RCC 7860 (cell line): ENCODE measurements at places on chromosomes 7 and 10.
A peak's percentile ranks its signal among the peaks of the same experiment; 100 is the strongest.

DNA sequence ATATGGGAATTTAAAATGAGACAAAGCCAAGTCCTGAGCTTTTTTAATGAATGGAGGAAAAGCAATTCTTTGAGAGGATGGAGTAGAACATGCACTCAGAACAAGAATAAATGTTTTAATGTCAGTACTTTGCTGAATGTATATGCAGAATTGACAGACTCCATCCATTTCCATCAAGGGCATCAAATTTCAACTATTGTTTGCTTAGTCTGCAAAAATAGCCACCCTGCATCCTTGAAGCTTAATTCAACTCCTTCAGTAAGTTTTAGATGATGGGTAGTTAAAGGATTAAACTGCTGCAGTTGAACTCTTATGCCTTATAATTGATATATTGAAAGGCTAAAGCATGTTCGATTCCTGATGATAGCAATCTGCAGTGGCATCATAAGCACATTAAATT lies 99.7 kb upstream of the IFRD1 start:
- no peak for DNase-seq

DNA sequence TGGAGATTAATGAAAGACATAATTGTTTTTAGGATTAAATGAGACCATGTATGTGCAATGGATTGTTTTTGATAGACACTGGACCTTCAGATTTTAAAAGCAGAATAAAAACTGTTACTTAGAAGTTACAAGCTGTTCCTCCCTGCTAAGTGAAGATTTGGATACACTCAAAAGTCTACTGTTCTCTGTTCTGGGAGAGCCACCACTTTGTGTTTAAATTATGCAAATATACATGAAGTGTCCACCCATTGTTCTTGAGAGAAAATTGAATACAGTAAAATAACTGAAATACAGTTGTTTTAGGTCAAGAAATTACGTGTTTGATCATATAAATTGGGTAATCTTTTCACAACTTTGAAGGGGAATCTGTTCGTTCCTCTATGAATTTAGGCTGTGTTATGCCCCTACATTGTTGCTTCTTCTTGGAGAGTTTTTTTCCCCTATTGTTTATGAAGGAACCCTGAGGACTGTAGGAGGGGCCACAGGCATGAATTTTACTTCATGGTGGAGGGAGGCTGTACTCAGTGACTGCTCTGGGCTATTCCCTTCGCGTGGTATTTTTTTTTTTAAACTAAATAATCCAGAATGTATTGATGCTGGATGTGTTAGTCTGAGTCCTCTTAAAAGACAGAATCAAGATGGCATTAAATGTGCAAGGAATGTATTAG lies 18.6 kb upstream of the VCL start:
- DNase-seq = no peak

GRCh38 chr10:132351611-132352010 lies 19.6 kb downstream of the LRRC27 start:
- DNase-seq = no peak

DNA sequence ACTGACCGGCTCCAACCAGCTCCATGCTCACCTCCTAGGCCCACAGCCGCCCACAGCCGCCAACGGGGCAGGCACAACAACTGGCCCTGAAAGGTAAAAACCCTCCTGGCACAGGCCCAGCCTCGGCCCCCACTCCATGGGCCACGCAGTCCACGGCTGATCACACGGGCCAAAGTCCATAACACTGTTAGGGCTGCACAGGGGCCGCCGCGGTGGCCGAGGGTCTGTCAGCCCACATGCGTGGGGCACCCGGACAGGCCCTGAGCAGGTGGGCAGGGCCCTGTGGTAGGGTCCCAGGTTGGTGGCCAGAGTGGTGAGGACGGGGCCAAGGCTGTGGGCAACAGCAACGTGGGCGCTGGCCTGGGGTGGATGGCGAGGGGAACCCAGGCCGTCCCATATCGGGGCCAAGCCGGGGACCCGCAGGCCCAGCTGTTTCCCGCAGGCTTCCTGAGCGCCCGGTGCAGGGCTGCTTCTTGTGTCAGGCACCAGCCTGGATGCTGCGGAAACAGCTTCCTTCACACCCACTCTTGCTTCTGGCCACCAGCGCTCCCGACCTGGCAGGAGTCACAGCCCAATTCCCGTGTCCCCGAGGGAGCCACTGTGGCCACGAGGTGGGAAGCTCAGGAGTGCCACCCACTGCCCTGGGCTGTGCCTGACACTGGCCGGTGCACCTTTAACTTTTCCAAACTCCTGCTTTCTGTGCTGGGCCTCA lies 29.2 kb downstream of the CYP2W1 start:
- no peak for DNase-seq

- no peak for DNase-seq
Measured at GRCh38 chr10:123906296-123906695, 14.7 kb upstream of the CPXM2 start.

DNA sequence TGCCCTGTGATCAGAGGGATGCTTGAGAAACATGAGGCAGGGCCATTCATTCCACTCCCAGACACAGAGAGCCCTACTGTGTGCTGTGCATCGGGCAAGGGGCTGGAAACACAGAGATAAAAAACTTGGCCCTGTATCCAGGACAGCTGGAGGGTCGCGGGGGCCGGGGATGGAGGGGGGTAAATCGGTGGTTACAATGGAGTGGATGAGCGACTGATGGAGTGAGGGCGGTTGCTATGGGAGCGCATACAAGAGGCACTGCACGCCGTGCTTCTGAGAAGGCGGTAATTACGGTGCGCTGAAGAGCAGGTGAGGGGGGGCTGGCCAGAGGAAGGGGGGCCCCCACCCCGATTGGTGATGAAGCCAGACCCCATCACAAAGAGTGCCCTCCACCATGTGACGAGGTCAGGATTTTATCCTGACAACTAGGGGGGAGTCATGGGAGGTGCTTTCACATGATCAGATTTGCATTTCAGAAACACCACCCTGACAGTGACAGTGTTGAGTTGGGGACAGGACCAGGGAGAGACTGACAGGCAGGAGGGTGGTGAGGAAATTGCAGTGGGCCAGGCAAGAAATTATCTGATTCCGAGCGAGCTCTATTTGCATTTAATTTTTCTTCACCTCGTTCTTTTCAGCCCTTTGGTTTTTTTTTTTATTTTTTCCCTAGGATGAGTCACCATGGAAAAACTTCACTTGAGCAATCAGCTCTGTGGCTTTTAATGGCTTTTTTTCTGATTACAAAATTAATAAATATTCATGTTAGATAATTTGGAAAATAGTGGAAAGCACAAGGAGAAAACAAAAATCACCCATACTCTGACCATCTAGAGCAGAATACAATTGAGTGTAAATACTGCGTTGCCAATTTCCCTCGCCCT lies 7.8 kb downstream of the CPA5 start:
- DNase-seq = no peak

DNA sequence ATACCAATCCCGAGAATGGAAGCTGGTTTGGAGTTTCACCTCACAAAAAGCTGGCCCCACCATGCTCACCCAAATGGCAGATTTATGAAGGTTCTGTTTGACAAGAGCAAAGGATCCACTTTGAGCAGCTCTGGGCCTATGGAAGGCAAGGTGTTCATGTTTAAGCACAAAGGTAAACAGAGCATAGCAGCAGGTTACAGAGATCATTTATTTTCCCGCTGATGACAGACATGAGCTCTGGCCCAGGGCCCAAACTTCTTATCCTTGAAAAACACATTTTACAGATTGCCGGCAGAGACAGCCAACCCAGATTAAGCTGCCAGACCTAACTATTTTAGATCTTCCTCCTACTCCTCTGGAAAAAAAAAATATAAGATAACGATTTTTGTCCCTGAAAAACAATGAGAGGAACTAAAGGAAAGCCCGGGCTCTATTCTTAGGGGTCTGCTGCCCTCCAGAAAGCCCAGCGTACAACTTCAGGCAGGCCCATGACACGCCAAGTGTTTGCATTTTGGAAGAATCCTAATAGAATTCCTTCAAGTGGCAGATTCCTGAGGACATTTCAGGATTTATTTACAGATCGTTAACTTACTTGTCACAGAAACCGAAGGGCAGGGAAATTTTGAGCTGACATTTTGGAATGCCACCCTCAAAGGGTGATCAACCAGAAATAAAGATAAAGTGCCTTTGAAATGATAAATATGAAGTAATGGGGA lies 40.0 kb downstream of the SYPL1 start:
- no peak for DNase-seq

- DNase-seq = no peak
Measured at GRCh38 chr7:41039386-41039953, 663.4 kb downstream of the INHBA start.

GRCh38 chr10:125038637-125039036 lies 96.7 kb downstream of the ZRANB1 start:
- peak; percentile 7 for DNase-seq

- DNase-seq = no peak
Measured at GRCh38 chr10:71981015-71981875, 17.1 kb downstream of the CHST3 start.

- no peak for DNase-seq
Measured at GRCh38 chr10:5762531-5762930, 50.7 kb downstream of the GDI2 start.

GRCh38 chr7:38506004-38506403 lies 125.2 kb downstream of the AMPH start:
- no peak for DNase-seq

DNA sequence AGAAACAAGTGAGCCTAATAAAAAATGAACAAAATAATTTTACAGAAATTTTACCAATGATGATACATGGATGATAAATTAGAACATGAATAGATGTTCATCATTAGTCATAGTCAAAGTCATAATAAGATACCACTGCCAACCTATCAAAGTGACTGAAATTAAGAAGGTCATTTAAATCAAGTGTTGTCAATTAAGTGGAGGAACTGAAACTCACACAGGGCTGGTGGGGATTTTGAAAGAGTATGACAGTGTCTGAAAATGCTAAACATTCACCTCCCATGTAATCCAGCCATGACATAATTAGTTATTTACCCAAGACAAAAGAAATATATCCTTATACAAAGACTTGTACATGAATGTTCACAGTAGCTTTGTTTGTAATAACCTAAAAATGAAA lies 57.1 kb upstream of the DYNC1I1 start:
- no peak for DNase-seq

GRCh38 chr10:4093438-4093837 lies 308.4 kb upstream of the KLF6 start:
- DNase-seq = no peak

DNA sequence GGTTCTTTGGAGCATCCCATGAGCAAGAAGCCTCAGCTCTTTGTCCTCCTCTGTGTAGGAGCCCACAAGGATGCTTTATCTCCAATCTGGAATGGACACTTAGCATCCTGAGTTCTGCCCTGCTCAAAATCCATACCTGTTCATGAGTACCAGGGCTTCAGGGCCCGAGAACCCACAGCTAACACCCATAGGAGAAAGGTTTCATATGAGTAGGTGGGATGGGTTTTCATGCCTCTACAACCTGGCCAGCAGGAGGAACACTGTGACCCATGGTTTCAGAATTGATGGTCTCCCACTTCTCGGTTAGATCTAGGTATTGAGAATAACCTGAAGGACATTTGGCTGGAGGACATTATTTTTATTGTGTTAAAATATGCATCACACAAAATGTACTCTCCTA lies 57.8 kb downstream of the TBXAS1 start:
- no peak for DNase-seq

- no peak for DNase-seq
Measured at GRCh38 chr10:74213571-74214162, 62.6 kb downstream of the ADK start.

DNA sequence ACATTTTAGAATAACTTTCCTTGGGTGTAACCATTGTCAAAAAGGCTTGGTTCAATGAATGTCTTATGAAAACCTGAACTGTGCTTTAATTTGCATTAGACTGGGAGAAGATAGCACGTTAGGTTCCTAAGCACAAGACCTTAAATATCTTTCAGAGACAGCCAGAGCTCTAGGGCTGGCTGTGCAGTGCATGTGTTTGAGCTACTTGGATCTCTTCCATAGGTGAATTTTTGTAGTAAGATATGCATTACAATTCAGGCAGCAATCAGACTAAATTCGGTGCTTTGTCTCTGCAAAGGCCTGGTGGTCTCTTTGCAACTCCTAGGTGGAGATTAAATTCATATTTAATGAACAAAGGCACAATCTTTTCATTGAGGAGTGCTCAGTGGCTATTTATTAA lies 192.0 kb downstream of the ZNF438 start:
- no peak for DNase-seq

GRCh38 chr7:87627634-87627994 lies 584 bp upstream of the RUNDC3B start:
- DNase-seq = no peak

GRCh38 chr7:55475855-55476803 lies 96.2 kb downstream of the VOPP1 start:
- peak; percentile 25 for DNase-seq

- DNase-seq = no peak
Measured at GRCh38 chr10:90138844-90139243, 437.5 kb downstream of the KIF20B start.

DNA sequence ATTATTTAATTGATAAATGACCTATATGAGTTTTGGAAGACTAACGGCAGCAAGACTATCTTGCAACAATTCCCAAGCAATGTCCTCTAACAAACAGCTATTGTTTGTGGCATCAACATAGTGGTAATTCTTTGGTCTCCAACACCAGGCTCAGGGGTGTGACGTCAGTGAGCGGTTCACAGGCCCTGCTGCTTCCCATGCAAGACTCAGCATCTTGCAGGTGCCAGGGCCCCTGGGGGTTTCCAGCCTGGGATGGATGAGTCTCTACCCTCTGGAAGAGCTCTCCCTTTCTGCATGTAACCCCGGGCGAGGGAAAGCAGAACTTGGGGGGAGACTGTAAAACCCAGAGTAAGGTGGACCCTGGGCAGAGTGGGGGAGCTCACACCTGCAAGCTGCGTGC lies 164.7 kb downstream of the ACTR3B start:
- DNase-seq = no peak
